ENCODE measurements at places on chromosomes 1 and 21.

DNA sequence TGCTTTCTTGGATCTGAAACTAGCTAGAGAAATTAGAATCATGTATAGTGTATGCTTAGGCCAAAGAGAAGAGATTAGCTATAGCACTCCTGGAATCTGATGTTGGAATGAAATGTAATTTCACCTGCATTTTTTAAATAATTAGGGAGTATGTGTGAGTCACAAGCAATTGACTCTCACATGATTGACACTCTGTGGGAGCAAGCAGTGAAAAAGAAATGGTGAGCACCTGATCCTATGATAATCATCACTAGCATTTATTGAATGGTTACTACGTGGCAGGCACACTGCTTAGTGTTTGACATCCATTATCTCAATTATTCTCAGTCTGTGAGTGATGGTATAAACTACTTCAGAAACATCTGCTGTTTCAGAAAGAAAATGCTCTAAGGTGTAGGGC lies 176.6 kb downstream of the NRIP1 start:
- no peak for DNase-seq

GRCh38 chr1:83958704-83959103 lies 40.2 kb downstream of the TTLL7 start:
- DNase-seq = no peak

DNA sequence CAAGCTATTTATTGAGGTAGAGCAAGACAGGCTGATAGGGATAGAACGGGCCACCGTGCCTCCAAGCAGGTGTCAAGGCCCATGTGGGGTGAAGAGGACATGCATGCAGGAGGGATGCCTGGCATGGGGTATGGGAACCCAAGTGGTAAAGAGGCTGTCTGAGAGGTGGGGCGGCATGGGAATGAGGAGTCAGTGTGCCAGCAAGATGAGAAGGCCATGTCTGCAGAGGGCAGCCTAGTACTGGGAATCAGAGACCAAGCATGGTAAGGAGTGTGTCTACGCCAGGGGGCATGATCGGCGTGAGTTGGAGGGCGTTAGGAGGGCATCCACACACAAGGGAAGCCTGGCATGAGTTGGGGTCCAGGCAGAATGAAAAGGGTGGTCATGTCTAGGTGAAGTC lies 303.7 kb upstream of the PLD5 start:
- no peak for DNase-seq

GRCh38 chr1:45272913-45273371 lies 53.8 kb upstream of the HPDL start:
- DNase-seq = no peak

- DNase-seq = no peak
These were observed 85.8 kb downstream of the NIBAN1 start for GRCh38 chr1:184888505-184888904.

DNA sequence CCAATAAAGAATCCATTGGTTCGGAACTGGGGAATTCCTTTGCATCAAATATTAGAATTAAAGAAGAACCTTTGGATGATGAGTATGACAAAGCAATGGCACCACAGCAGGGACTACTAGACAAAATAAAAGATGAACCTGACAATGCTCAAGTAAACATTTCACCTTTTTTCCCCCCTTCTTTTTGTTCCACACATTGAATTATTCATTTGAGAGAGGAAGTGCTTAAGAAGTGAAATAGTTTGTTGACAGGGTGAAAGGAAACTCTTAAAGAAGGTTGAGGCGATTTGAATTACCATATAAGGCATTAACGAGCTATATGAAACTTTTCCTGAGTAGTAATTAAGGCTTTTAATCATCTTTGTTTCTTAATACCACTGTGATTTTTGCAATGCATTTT lies 93.1 kb downstream of the ZMYM4 start:
- DNase-seq = no peak

DNA sequence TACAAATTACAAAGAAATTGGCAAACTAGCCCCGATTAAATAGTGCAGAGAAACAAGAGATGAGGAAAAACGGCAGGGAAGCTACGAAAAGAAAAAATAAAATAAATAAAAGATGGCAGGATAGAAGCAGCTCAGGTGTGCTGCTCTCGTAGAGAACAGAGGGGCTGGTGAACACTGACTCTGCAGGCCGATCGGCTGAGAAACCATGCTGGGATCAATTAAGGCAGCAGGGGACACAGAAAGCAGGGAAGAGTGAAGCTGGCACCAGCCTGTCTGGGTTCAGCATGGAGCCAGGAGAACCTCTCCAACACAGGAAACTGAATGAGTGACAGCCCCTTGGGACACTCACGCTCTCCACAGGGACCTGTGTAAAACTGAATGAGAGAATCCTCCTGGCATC lies 39.5 kb upstream of the TMPRSS15 start:
- no peak for DNase-seq

- DNase-seq = no peak
These were observed 22.4 kb upstream of the ZNF692 start for GRCh38 chr1:248881261-248881660.

- no peak for DNase-seq
These were observed 63.1 kb downstream of the ELK4 start for GRCh38 chr1:205568469-205569361.

DNA sequence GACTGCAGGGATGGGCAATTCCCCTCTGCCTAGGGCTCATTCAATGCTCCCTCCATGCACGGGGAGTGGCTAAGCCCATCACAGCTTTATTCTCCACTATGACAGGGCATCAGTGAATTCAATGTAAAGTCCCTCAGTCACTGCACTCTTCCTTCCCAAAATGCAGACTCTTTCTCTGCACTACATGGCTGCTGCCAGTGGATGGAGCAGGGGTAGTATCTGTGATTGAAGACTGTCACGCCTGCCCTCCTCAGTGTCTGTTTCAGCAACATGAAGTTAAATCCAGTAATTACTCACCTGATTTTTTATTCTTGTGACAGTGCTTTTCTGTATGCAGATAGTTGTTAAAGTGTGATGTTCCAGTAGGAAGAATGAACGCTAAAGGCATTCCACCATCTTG lies 1323.2 kb downstream of the AMY1C start:
- DNase-seq = no peak

GRCh38 chr1:153545067-153546055 lies at the start of gene S100A4:
TSS of gene S100A4 (minus strand) at chr1:153545806. CDS start at chr1:153544794, 1,012 bp downstream.
- DNase-seq = peak; percentile 89

DNA sequence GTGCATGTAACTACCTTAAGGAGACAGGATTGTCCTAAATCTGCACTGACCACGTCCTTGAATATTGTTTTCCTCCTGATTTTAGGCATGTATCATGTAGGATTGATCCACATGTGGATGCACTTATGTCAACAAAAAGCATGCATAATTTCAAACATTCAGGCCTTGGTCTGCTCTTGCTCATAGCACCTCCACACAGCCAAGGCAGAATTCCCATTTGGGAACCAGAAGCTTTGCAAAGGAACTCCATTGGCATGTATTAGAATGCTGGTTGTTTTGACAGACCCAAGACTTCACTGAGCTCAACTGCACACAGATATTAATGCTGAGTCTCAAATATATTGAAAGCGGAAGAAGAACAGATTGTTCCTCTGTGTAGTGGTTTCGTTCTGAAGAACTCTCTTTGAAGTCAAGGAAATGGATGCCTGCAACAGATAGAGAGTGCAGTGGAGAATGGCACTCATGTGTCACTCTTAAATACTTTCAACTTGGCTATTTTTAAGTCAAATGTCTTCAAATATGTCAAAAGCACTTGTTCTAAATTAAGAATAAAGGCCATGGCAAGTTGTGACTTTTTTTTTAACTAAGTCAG lies 387.6 kb downstream of the LTN1 start:
- peak; percentile 56 for DNase-seq

DNA sequence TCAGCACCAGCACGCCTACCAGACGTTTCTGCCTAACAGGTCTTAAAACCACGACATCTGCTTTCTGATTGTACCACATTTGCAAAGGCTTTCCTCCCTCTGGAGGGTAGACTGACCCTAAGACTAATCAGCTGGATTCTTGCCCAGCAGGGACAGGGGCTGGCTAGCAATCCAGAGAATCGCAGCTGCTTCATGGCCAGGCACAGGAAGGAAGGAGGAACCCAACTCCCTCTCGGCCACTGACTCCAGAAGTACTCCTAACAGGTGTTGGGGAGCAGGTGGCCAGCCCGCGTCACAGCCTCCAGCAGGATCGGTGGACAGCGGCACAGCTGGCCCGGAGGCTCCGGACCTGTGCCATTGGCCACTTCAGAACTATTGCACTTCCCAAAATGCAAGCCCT lies 180.8 kb downstream of the NPHP4 start:
- DNase-seq = no peak

- DNase-seq = peak; percentile 86
These were observed 72.1 kb downstream of the SKI start for GRCh38 chr1:2300004-2300771.

DNA sequence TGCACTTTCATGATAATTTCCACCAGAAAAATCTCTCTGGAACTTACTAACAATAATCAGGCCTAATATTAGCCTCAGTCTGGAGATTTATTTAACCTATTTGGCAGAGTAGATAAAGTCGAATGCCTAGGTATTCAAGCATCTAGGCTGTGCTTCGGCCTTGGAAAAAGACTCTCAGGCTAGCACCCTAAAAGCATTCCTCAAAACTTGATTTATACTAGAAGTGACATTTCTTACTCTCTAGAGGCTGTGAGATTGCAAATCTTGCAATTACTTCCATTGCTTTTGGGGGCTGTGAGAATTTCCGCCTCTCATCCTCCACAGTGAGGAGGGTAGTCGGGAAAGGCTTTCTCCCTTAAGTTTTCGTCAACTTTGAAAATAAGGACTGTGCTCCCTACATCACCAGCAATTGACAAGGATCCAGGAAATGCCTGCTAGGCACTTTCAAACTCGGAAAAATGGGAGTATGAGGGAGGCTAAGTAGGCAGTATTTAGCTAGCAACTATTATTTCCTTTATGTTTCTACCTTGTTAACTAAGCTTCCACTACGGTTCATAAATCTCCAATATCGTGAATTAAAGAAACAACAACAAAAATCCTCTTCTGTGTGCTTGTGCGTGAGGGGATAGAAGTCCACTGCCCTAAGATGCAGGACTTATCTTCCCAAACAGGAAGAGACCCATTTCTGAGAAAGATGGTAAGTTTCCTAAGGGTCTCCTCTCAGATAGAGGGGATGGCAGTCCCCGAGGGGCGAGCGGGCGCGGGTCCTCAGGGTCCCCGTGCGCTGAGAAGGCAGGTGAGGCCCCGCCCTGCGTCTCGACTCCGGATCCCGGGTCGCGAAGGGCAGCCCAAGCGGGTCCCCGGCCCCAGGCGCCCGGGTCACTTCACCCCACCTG lies 1.1 kb upstream of the LMO4 start:
- no peak for DNase-seq

- no peak for DNase-seq
These were observed 164.2 kb upstream of the PTBP2 start for GRCh38 chr1:96557336-96557735.

GRCh38 chr1:53060579-53060978 lies 1.4 kb upstream of the PODN start:
- no peak for DNase-seq

DNA sequence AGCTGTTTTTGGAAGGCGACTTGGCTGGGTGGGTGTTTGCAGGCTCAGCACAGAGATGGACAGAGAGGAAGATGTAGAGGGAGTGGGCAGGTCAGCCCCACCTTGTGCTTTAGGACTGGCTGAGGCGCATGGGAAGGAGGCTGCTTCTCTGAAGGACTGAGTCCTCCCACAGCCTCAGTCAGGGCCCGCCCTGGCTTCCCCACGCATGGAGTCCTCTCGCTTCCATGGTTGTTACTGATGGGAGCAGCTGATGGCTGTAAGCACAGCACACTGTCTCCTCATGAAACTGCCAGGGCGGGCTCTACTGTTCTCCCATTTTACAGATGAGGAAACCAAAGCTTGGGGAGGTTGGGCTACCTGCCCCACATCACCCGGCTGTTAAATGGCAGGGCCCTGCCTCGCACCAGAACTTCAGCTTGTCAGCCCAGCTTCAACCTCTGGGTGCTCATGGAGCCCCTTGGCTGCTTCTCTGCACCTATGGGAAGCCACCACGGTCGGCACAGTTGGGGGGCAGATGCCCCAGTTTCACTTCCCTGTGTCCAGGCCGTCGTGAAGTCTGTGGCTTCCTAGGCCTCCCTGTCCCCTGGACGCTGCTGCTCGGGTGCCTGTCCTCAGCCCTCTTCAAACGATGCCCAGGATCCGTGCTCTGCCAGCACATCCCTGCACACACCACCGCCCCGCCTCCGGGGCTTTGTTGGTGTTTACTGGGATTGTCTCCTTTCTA lies 2.4 kb downstream of the TMEM201 start:
- DNase-seq = no peak

DNA sequence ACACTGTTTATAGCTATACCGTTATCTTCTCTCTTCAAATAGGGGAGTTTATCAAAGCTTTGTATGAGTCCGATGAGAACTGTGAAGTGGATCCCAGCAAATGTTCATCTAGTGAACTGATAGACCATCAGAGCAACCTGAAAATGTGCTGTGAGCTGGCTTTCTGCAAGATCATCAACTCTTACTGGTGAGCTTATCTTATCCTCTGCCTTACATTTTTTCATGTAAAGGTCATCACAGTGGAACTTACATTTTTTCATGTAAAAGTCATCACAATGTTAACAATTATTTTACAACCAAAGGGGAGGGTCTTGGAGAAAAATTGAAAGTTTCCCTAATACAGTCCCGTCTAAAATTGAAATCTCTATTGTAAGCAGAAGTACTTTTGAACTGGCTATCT lies 45.2 kb downstream of the CLEC20A start:
- no peak for DNase-seq

DNA sequence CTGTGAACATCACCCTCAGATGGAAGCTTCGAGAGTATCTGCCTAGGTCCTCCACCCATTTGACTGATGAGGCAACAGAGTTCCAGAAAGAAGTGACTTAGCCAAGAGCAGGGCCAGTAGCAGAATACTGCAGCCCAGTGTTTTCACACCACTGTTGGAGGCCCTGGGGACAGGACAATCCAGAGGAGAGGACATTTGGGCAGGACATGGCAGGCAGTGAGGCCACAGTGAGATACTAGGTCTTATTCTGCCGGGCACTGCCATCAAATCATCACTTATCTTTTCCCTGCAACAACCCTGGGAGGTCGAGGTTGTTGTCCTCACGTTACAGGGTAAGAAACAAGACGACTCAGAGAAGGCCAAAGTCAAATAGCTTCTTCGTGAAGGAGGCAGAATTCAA lies 5.5 kb upstream of the FOXO6 start:
- no peak for DNase-seq

DNA sequence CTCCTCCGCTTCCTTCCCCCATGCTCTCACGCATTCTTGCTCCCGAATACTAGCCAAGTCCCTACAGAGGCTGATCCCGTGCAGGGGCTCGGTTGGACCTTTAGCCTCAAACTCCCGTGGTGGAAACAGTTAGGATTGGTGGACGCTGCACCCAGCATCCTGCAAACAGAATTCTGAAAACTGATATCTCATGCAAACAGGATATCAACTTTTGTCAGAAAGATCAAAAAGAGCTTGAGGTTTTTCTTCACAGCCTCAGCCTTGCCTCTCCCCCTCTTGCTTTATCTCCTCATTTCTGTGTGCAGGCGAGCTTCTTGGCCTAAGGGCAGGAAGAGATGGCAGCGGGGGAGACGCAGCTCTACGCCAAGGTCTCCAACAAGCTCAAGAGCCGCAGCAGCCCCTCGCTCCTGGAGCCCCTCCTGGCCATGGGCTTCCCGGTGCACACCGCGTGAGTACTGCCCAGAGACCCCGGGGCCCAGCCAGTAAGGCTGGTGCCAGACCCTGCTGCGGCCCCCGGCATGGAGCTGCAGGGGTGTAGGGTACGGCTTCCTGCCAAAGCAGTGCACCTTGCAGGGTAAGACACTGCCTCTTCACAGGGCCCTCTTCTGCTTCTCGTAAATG lies at the start of gene UBASH3A:
Gene UBASH3A (plus strand): TSS at position 292 of the 621 bp plus-strand sequence. CDS start 44 bp downstream, at position 336.
- DNase-seq = peak; percentile 69

Data from CD4-positive, alpha-beta T cell treated with Interleukin-21 for 1 hour (primary cell).